ENCODE measurements at places on chromosomes 12 and 14. TPM values are rescaled to one million over a fixed set of nuclear protein-coding genes. Genes with fewer than 3 reads are reported as not detected.

The SCYL2 gene
- 38.4 TPM for total RNA-seq

The CD4 gene
- 0.49 TPM for total RNA-seq

The SINHCAF gene
- total RNA-seq = 129 TPM

The LRIG3 gene
- not detected for total RNA-seq

The ERH gene
- 156 TPM for total RNA-seq

The POTEG gene
- total RNA-seq = not detected

The RNASE1 gene
- total RNA-seq = not detected

The PLCZ1 gene
- total RNA-seq = not detected

The PRH2 gene
- not detected for total RNA-seq

The VRTN gene
- not detected for total RNA-seq

The ESRRB gene
- not detected for total RNA-seq

The AGAP2 gene
- 27.6 TPM for total RNA-seq

The TSHR gene
- total RNA-seq = 0.37 TPM

The MANSC4 gene
- not detected for total RNA-seq

The RTN1 gene
- not detected for total RNA-seq

The KRT72 gene
- not detected for total RNA-seq

The FGF23 gene
- total RNA-seq = not detected

The ARHGEF40 gene
- 1.7 TPM for total RNA-seq

The SDR39U1 gene
- 107 TPM for total RNA-seq

The CEP170B gene
- 0.59 TPM for total RNA-seq

The SIX6 gene
- total RNA-seq = not detected

The VAMP1 gene
- 98.9 TPM for total RNA-seq

The ACOT6 gene
- total RNA-seq = not detected

The ANKRD33 gene
- not detected for total RNA-seq

The P2RX4 gene
- 30.4 TPM for total RNA-seq

The CCDC38 gene
- 1.00 TPM for total RNA-seq

The DPPA3 gene
- total RNA-seq = not detected

The LMNTD1 gene
- not detected for total RNA-seq

The OAS2 gene
- 59.3 TPM for total RNA-seq

The LPAR5 gene
- 59.6 TPM for total RNA-seq

The REM2 gene
- 5.6 TPM for total RNA-seq

The PEX5 gene
- total RNA-seq = 32.5 TPM

The TXNRD1 gene
- 48.1 TPM for total RNA-seq

The KRT80 gene
- total RNA-seq = not detected

The SLC5A8 gene
- not detected for total RNA-seq

The NDRG2 gene
- total RNA-seq = 9.5 TPM

The PELI2 gene
- total RNA-seq = 18.9 TPM

The RD3L gene
- not detected for total RNA-seq

The PLEKHH1 gene
- total RNA-seq = 0.15 TPM

The PPP2R5E gene
- 40.6 TPM for total RNA-seq

The NGB gene
- total RNA-seq = not detected

The RIN3 gene
- total RNA-seq = 123 TPM

The MIA2 gene
- total RNA-seq = 26.1 TPM

The HOXC5 gene
- total RNA-seq = not detected

Data from B cell (primary cell).